Spleen (tissue), 13 donors: ENCODE measurements at places on chromosomes 5 and 9.

- peak; percentile 7 for DNase-seq
Observed at GRCh38 chr9:89821081-89821480, 216.3 kb downstream of the GADD45G start.

DNA sequence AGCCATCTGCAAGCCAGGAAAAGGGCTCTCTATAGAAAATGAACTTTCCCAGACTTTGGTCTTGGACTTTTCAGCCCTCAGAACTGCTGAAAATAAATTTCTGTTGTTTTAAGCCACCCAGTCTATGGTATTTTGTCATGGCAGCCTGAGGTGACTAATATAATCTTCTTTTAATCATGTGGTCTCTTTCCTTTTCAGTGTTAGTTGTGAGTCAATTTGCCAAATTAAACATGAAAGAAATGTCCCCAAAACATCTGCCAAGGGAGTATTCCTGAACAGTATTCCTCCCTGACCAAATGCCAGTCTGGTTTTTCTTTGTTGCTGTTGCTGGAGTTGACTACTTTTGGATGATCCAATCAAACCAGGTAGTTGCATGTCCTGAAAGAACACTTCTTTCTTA, 4.7 kb upstream of the YTHDC2 start:
- no peak for DNase-seq

DNA sequence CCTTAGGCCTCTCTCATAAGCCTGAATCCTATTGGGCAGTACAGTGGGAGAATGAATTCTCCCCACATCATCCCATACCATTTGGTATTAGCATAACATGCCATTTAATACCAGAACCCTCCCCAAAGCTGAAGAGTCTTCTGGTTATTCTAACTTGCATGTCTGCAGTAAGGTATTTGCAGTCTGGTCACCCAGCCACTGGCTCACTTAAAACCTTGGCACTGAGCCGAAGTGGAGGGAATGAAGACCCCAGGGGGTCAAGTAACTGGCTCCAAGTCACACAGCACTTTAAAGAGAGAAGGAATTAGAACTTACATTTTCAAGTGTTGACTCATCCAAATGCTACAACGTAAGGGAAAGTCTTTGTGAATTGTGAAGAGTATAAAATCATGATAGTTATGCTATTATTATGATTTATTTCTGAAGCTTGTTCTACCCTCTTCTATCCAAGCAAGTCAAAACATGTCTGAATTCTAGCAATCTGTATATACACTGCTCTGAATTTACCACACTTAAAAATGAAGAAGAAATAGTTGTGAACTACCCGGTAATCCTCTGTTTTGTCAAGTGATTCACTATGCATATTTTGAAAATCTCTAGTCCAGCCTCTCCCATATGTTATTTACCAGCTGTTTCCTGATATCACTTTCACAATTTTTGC, 28.5 kb downstream of the GLRA1 start:
- no peak for DNase-seq

GRCh38 chr9:90958328-90958727, 156.7 kb downstream of the SYK start:
- no peak for DNase-seq

GRCh38 chr5:107486489-107486888, 184.2 kb downstream of the EFNA5 start:
- DNase-seq = no peak

DNA sequence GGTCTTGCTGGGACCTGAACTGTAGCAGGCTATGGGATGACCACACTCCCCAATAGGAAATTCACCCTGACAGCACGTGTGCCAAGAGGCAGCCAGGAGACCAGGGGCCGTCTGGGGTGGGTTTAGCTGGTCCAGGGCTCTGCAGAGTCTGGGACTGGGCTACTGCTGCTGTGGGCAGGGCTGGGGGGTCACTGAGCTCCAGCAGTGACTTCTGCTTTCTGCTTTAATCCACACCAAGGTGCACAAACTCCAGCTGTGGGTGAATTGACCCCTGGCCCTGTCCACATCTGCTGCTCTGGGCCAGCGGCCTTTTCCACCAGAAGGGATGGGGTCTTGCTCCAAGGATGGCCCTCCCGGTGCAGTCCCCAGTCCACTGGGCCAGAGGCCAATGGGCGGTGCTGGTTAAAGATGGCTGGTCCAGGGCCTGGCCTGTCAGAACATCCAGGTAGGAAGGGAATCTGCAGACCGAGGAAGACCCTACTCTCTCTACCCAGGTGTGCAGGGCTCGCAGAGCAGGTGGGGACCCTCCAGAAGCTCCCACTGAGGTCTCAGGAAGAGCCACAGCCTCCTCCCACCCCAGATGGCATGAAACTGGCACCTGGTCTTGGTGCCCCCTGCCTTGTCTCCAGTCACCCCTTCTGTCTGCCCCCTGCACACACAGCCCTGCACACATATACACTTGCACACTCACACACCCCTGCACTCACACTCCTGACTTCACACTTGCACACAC, 28.0 kb downstream of the GLT6D1 start:
- no peak for DNase-seq

GRCh38 chr9:14258660-14259239, 55.2 kb downstream of the NFIB start:
- no peak for DNase-seq

GRCh38 chr5:51172903-51173626, 210.2 kb upstream of the ISL1 start:
- no peak for DNase-seq

DNA sequence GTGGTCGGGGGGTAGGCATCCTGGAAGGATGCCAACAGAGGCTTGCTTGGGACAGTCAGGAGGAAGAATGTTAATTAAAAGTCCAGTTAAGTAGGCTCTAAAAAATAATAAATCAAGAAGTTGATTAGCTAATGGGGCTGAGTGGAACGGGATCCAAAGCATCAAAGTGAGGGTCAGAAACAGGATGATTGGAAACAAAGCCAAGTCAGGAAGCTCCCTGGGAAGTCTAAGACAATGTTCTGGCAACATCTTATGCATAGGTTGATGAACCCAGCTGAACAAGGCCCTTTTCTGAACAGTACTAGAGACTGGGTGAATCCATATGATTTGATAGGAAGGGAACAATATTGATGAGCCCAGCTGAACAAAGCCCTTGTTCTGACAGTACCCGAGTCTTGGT, 50.2 kb upstream of the STARD4 start:
- DNase-seq = no peak

GRCh38 chr5:89827359-89827758, 582.2 kb downstream of the CETN3 start:
- DNase-seq = no peak

GRCh38 chr9:86668488-86668887, 278.8 kb downstream of the GAS1 start:
- DNase-seq = no peak

DNA sequence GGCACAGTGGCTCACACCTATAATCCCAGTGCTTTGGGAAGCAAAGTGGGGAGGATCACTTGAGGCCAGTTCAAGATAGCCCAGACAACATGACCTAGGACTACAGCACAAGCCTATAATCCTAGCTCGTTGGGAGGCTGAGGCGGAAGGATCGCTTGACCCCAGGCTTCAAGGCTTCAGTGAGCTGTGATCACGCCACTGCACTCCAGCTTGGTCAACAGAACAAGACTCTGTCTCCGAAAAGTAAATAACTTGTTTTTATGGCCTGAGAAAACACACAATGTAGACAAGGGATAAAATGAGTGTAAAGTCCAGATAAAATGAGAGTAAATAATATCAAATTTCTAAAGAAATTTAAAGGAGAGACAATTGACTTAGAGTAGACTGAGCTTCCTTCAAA, 26.3 kb downstream of the SHLD3 start:
- no peak for DNase-seq

GRCh38 chr9:101993771-101994170, 255.3 kb upstream of the GRIN3A start:
- DNase-seq = no peak
